ENCODE measurements at places on chromosomes 13 and 19. TPM values are rescaled to one million over a fixed set of nuclear protein-coding genes. Genes with fewer than 3 reads are reported as not detected.

PPP1R37 gene
- 39.6 TPM for total RNA-seq

C19orf47 gene
- 13.1 TPM for total RNA-seq

DAPK3 gene
- 281 TPM for total RNA-seq

CEACAM16 gene
- not detected for total RNA-seq

PHLDB3 gene
- 8.2 TPM for total RNA-seq

SPRED3 gene
- 8.5 TPM for total RNA-seq

CYP4F12 gene
- not detected for total RNA-seq

CEACAM4 gene
- not detected for total RNA-seq

MEF2B gene
- total RNA-seq: not detected

SLC15A1 gene
- total RNA-seq: not detected

TBXA2R gene
- total RNA-seq: 1.9 TPM
